HCEC 1CT (cell line): ENCODE measurements at places on chromosomes 6 and 20.

DNA sequence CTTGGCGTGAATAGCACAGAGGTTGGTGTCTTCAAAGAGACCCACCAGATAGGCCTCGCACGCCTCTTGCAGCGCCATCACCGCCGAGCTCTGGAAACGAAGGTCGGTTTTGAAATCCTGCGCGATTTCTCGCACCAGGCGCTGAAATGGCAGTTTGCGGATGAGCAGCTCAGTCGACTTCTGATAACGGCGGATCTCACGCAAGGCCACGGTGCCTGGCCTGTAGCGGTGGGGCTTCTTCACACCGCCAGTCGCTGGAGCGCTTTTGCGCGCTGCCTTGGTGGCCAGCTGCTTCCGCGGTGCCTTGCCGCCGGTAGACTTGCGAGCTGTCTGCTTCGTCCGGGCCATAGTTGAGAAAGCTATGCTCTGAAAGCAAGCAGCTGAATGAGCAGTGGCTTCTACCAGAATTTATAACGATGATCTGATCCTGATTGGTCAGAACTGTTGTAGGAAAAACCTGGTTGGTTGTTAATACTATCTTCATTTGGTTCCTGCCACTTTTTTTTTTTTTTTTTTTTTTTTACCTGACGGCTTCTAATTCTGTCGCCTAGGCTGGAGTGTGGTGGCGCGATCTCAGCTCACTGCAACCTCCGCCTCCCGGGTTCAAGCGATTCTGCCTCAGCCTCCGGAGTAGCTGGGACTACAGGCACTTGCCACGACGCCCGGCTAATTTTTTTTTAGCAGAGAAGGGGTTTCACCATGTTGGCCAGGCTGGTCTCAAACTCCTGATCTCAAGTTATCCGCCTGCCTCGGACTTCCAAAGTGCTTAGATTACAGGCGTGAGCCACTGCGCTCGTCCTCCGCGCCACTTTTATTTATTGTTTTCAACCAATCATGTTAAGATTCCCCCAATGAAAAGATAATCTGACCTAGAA lies 21.5 kb downstream of the OR2B2 start:
- DNase-seq: peak; percentile 95

DNA sequence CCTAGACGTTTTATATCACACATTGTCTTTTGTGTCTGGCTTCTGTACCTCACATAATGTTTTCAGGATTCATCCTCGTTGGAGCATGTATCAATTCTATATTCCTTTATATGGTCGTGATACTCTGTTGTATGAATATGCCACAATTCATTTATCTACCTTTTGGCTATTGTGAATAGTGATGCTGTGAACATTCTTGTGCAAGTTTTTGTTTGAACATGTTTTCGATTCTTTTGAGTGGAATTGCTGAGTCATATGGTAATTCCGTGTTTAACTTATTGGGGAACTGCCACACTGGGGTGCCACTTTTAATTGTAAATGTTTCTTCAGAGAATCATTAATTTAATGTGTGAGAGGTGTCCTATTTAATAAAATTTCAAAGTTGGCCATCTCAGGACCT lies 101.2 kb downstream of the SLC35B3 start:
- no peak for DNase-seq

DNA sequence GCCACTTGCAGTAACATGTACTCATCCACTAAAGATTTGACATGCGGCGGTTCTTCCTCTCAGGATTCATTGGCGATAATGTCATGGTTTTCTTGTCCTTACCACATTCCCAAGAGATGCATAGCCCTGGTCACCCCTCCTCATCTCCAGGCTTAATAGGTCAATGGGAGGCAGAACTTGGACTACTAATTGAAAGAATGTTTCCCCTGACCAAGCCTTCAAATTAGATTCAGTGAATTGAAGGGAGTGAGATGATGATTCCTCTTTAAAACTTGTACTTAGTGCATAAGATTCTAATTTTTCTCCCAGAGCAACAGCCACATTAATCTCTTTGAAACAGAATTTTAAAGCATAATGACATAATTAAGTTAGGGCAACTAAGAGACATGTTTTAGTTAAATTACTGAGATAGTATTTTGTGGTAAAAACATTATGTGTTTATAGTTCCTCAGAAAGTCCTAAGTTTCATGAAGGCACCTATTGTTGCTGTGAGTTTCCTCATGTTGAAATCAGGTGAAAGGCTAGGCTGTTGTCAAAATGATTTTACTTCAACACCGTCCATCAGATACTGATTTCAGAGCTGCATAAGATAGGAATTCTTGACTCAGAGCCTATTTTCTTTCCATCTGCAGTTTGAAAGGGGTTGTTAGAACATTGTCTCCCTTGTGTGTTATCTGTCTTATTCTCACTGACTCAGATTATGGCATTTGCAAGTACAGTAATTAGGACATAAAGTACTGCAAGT lies 48.5 kb downstream of the STK4 start:
- peak; percentile 33 for DNase-seq

DNA sequence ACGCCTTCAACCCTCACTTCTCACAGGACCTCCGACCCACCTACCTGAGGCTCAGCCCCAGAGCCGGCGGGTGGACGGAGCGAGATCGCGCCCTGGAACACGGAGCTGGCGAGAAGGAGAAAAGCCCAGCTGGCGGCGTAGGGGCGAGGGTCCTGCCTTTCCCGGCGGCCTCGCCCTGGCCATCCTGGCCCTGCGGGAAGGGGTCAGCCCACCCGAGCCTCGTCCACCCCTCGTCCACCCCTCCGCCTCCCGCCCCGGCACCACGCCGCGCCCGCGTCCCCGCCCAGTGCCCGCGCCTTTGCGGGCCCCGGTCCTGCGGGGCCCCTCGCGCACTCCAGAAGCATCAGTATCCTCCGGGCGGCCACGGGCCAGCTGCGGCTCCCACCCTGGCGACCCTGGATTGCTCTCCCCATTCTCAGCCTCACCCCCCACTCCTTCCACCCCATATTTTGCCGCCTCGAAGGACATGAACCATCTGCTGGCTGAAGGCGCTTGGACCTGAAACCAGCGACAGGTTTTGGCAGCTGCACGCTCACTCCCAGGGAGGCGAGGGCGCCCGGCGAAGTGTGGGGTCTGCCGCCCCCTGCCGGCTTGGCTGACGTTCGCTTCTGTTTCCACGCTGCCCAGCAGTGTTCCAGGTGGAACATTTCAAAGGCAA lies 65.1 kb downstream of the PLG start:
- no peak for DNase-seq

- no peak for DNase-seq
Observed at GRCh38 chr6:149534742-149535141, 11.1 kb downstream of the PPIL4 start.

GRCh38 chr20:10647471-10647870 lies 26.3 kb downstream of the JAG1 start:
- DNase-seq: peak; percentile 13

DNA sequence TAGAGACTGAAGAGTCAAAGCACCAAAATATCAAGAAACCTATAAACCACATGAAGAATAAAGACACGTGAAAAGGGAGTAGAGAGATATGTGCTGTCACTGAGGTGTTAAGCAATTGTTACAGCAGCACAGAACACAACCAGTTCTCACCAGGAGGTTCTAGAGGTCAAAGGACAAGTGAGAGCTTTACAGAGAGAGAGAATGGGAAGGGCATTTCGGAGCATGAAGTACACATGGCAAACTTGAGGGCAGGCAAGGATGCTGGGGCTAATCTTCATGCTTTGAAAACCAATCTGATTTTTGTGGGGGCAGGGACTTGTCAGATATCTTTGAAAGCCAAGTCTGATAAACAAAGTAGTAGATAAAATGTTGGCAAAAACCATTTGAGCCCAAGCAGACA lies 142.3 kb upstream of the NRSN1 start:
- DNase-seq: no peak

- DNase-seq: no peak
Observed at GRCh38 chr20:52402950-52403349, 211.4 kb upstream of the ZFP64 start.

GRCh38 chr6:192313-192664 lies 100.0 kb upstream of the DUSP22 start:
- DNase-seq: no peak

- no peak for DNase-seq
Observed at GRCh38 chr6:167850782-167851181, 24.1 kb downstream of the AFDN start.

DNA sequence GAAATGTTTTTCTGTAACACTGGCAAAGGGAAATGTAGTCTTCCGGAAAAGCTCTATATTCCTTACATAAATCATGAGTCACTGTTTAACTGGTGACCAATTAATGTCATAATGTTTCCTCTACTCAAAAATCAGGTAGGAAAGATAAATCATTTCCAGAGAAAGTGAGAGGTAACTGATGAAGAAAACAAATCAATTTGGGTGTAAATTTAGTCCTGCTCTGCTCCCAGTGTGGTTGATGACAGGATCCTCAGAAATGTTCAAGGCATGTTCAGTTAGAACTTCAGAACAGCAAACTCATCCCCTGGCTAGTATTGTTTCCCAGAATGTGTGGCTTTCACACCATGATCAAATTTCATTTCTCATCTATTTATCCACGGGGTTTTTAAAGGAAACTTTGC lies 38.8 kb upstream of the SPACA1 start:
- DNase-seq: no peak

- DNase-seq: no peak
Observed at GRCh38 chr6:24903681-24904080, 32.1 kb downstream of the RIPOR2 start.

GRCh38 chr6:101887532-101887931 lies 494.0 kb downstream of the GRIK2 start:
- no peak for DNase-seq

DNA sequence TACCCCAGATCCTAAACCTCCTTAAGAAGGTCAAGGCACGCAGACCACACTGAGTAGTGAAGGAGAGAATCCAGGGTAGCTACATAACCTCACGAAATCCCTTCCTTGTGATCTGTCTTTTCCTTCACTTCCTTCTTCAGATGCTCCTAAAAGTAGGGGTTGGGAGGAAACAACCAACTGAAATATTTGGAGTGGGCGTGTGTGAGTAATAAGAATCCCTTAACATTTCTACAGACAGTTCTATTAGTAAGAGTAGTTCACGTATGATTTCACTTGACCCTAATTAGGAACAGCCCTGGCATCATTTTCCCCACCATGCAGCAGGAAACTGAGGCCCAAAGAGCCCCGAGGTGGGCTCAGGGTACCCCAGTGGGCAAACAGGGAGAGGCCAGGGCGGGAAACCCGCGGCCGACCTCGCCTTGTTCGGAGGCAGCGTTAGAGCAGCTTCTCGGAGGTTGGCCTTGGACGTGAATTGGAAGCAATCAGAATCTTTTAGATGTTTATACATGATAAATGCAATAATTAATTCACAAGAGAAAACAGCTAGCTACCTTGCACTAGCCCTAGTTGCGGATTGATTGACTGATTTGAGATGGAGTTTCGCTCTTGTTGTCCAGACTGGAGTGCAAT lies 859 bp upstream of the RAE1 start:
- peak; percentile 18 for DNase-seq

GRCh38 chr6:122154155-122154554 lies 245.3 kb upstream of the HSF2 start:
- no peak for DNase-seq

DNA sequence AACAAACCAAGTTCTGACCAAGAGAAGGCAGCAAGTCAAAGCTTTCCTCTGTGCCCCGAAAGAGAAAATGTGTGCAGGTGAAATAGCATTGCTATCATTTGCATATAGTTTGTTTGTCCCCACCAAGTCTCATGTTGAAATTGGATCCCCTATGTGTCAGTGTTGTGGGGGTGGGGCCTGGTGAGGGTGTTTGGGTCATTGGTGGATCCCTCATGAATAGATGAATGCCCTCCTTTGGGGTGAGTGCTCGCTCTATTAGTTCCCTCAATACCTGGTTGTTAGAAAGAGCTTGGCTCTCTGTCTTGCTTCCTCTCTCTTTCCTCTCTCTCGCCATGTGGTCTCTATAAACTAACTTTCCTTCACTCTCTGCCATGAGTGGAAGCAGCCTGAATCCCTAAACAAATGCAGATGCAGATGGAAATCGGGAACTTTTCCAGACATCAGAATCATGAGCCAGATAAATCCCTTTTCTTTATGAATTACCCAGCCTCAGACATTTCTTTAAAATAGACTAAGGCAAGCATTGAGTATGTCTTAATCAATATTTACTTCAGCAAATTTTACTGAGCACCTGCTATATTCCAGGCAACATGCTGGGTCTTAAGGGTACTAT lies 43.8 kb upstream of the SYNDIG1 start:
- no peak for DNase-seq

DNA sequence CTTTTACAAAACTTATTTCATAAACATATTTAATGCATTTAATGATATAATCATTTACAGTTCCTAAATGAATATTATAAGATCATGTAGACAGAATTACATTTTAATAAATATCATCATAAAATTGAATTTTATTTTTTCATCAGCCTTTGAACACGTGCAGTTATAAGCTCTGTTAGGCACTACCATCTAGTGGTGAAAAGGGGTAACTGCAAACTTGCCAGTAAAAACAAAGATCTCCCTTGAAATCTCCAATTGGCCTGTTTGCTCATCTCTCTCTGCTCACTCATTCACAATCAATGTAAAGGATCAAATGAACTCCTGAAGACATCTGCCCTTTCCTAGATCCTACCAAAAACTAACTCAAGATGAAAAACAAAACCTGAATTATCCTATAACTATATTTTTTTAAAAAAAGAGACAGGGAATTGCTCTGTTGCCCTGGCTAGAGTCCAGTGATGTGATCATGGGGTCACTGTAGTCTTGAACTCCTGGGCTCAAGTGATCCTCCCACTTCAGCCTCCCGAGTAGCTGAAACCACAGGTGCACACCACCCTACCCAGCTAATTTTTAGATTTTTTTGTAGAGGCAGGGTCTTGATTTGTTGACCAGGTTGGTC lies 31.7 kb downstream of the SAMHD1 start:
- peak; percentile 68 for DNase-seq

DNA sequence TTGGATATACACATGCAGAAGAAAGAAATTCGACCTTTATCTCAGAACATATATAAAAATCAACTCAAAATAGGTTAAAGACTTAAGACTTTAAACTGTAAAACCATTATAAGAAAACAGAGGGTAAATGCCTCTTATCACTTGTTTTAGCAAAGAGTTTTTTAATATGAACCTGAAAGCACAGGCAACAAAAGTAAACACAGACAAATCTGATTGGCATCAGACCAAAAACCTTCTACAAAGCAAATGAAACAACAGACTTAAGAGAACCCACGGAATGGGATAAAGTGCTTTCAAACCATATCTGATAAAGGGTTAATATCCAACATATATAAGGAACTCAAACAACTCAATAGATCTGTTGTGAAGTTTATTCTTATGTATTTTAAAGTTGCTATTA lies 309.9 kb upstream of the OPRM1 start:
- no peak for DNase-seq

- no peak for DNase-seq
Observed at GRCh38 chr6:4185419-4185818, 50.0 kb upstream of the ECI2 start.

GRCh38 chr6:105994118-105994590 lies 92.0 kb upstream of the PRDM1 start:
- peak; percentile 54 for DNase-seq

GRCh38 chr6:16139556-16139955 lies 10.7 kb downstream of the MYLIP start:
- no peak for DNase-seq

GRCh38 chr6:9647071-9647445 lies 767.8 kb downstream of the TFAP2A start:
- DNase-seq: no peak

GRCh38 chr20:55678126-55678525 lies 327.2 kb downstream of the CBLN4 start:
- DNase-seq: no peak

- peak; percentile 25 for DNase-seq
Observed at GRCh38 chr6:127956260-127956888, 55.5 kb upstream of the THEMIS start.

GRCh38 chr6:3210024-3210610 lies 17.3 kb downstream of the TUBB2B start:
- DNase-seq: no peak
